ENCODE measurements at places on chromosomes 3 and 15.

DNA sequence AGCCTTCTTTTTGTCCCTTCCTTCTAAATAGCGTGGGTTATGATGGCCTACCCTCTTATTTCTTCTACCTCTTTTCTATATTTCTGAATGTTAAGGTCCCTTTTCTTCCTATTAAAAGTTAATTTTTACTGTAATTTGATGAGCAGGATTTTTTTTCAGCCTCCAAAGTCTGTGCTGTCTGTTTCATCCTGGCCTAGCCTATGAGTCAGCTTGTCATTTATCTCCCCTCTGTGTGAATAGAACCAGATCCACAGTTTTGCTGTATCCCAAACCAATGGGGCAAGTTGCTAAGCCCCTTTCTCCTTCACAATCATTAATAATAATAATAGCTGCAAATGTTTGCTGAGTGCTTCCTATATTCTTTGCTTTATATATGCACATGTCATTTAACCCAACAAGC, 18.1 kb upstream of the C3orf38 start:
- DNase-seq = no peak

- no peak for DNase-seq
These were observed 100.2 kb downstream of the TMCC1 start for GRCh38 chr3:129793319-129793718.

DNA sequence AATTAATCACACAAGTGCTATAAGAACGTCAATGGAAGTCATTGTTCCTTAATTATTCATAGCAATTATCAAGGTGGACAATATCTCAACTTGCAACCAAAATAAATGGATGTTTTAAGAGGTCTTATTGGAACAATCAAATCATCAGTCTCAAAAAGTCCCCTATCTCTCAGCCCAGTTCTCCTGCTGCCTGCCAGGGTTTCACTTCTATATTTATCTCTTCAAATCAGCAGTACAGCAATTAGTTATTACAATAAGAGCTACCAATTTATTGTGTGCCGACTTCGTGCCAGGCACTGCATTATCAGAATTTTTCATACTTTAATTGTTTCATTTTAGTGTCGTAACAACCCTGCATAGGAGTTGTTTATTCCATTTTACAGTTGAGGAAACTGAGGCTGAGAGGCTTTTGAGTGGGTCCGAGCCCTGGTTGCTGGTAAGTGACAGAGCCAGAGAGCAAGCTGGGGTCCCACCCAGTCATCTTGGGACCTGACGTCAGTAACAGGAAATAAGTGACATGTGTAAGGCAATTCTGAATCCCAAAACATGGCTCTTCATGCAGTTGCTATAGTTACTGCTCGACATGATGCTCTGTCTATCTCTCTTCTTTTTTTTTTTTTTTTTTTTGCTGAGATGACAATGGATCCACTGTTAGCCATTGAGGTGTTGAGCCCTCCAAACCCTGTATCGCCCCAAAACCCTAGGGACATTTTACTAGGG, 8.8 kb upstream of the KCTD6 start:
- no peak for DNase-seq

DNA sequence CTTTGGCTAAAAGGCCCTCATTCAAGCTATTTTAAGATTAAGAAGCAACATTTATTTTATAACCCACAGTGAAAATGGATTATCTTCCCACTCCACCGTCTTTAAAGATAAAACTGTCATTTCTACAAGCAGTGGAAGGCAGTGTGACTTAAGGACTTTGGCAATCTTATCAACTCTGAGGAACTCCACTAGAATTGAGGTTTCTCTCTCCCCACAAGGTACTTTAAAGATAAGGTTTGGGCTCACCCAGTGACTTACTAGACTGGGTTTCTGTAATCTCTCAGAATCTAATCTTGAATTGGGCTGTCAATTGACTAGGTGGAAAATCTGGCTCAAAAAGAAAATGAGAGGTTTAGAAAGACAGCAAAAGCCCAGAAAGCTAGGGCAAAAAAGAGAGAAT, 21.7 kb downstream of the ZNF385D start:
- no peak for DNase-seq

Data from occipital lobe (tissue), 3 donors.